ENCODE measurements at places on chromosomes 2 and 18. TPM values are rescaled to one million over a fixed set of nuclear protein-coding genes. Genes with fewer than 3 reads are reported as not detected.

GRCh38 chr18:58866773-58867150, 2.1 kb downstream of the ZNF532 start:
- no peaks in the 10 kb centered on the region for H3K27me3 ChIP-seq
- H3K4me3 ChIP-seq: peak overlapping the region; percentile 66
- peak overlapping the region; percentile 97 for H3K27ac ChIP-seq
- DNase-seq: no peak
- peaks cover 37% of the 10 kb centered on the region for H3K36me3 ChIP-seq

Gene SH3BP4
- 49.0 TPM for total RNA-seq

- H3K27ac ChIP-seq: no peak overlapping the region
- no peak for DNase-seq
- H3K36me3 ChIP-seq: no peaks in the 10 kb centered on the region
- no peaks in the 10 kb centered on the region for H3K27me3 ChIP-seq
- H3K4me1 ChIP-seq: peaks cover 4% of the 10 kb centered on the region
Observed at GRCh38 chr18:75051757-75052156, 157.2 kb downstream of the PTGR3 start.

Gene GYPC
- total RNA-seq: 29.5 TPM

- no peak for DNase-seq
- H3K4me1 ChIP-seq: peaks cover 10% of the 10 kb centered on the region
- H3K36me3 ChIP-seq: no peaks in the 10 kb centered on the region
- H3K27me3 ChIP-seq: peaks cover 6% of the 10 kb centered on the region
- H3K4me3 ChIP-seq: no peak overlapping the region
Observed at GRCh38 chr2:74777161-74777900, 56.6 kb upstream of the HK2 start.

DNA sequence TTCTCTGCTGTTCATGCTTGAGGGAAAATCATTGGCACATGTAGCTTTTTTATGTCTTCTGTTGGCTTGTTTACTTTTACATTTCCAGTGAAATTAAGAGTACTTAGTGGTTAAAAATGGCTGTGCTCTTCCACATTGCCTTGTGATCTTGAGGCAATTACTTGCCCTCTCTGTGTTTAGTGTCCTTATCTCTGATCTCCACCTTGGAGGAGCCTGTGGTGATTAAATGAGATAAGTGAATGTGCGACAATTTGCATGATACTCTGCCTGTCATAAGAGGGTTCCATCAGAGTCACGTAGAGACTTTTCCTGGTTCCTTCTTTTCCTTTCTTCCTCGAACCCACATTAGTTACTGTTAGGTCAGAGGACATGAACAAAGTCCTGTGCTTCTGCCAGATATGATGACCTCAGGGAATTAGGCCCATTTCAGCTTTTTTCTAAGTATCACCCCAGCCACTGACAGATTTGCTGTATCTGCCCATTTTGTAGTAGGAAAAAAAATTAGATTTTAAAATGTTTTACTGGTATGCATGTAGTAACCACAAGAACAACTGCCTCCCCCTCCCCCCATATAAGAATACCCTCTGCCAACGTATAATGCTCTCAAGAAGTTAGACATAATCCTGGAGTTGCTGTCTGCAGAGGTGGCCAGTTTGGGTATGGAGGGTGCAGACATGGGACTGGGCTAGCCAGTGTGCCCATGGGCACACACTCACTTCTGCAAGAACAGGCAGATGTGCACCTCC, 51.9 kb downstream of the TET3 start:
- no peaks in the 10 kb centered on the region for H3K27me3 ChIP-seq
- DNase-seq: no peak
- H3K36me3 ChIP-seq: peaks cover 5% of the 10 kb centered on the region
- H3K4me1 ChIP-seq: peaks cover 12% of the 10 kb centered on the region
- H3K27ac ChIP-seq: no peak overlapping the region

GRCh38 chr2:28736034-28736433, 15.6 kb upstream of the PPP1CB start:
- peaks cover 12% of the 10 kb centered on the region for H3K36me3 ChIP-seq
- no peaks in the 10 kb centered on the region for H3K4me1 ChIP-seq
- H3K4me3 ChIP-seq: no peak overlapping the region
- no peak for DNase-seq
- no peaks in the 10 kb centered on the region for H3K27me3 ChIP-seq

DNA sequence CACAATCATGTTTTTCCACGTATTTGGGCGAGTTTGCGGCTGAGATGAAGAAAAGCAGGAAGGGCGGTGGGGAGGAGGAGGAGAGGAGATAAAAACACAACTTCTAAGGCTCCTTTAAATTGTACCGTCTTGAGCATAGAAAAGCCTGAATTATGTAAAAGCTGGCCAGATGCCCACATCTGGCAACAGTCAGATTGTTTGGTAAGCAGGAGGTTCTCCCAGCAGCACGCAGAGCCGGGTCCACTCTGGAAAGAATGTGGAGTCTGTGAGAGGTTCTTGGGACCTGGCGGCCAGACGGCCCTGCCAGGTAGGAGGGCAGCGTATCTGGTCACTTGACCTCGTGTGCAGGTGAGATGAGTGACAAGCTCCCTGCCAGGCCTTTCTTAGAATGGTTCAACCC, 215.3 kb upstream of the APCDD1 start:
- peaks cover 20% of the 10 kb centered on the region for H3K27me3 ChIP-seq
- no peaks in the 10 kb centered on the region for H3K36me3 ChIP-seq
- H3K27ac ChIP-seq: no peak overlapping the region
- no peak overlapping the region for H3K4me3 ChIP-seq
- DNase-seq: no peak
- peaks cover 10% of the 10 kb centered on the region for H3K4me1 ChIP-seq

Gene TUBA4B
- total RNA-seq: not detected
